Astrocyte of the hippocampus (primary cell): ENCODE measurements at places on chromosomes 7 and 10.
A peak's percentile ranks its signal among the peaks of the same experiment; 100 is the strongest.

DNA sequence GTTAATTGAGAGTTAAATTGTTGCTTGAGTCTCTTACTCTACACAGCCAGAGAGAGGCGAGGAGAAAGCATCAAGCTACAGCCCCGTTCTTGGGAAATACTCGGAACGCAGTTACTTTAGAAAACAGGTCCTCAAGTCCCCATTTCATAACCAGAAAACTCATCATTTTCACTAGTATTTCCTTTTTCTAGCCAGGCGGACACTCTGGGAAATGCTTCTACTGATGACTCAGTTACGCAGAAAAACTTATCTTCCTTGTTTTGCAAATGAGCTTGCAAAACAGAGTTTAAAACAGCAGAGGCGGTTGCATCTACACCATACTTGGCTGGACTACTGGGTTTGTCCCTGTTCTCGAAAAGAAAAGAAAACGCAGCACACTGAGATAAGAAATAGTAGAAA, 111.4 kb upstream of the FGFR2 start:
- DNase-seq: peak; percentile 70

DNA sequence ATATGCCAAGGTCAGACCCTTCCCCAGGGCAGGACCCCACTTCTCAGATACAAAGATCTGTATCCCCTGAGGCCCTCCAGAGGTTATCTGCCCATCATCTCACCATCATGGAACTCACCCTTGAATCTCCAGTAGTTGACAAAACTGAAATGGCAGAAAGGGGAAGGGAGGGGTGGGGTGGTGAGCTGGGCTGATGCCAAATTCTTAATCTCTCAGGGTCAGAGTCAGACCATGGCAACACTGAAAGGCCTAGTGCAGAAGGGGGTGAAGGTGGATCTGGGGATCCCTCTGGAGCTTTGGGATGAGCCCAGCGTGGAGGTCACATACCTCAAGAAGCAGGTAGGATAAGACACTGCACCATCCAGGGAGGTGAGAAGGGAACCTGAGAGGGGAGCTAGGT, 3.1 kb downstream of the CNPY4 start:
- no peak for DNase-seq

GRCh38 chr10:23439961-23440889, 1.4 kb downstream of the OTUD1 start:
- DNase-seq: peak; percentile 36

GRCh38 chr7:96903906-96904305, 101.4 kb upstream of the DLX6 start:
- DNase-seq: no peak

DNA sequence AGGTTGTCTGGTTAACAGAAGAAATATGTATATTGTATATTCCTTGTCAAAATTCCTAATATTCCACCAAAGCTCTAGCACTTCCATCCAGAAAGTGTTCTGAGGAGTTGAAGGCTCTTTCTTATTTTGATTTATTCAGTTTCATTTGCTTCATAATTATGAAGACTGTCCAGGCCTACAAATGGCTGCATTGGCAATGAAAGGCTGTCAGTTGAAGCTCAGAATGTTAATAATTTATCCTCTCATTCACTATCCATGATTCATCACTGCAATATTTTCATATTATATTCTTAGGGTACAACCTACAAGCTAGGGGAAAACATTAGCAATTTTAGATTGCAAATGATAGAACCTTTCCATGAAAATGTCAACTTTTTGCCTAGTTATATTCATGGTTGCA, 57.3 kb downstream of the ARID5B start:
- no peak for DNase-seq
